EH (cell line): ENCODE measurements at places on chromosomes 12 and 14.

GRCh38 chr12:131909752-131910219 lies 15.4 kb downstream of the ULK1 start:
- DNase-seq = no peak

- no peak for DNase-seq
These were observed 76.9 kb downstream of the PPHLN1 start for GRCh38 chr12:42402821-42403411.

- peak; percentile 77 for DNase-seq
These were observed 127.0 kb downstream of the ERC1 start for GRCh38 chr12:1117970-1118563.

DNA sequence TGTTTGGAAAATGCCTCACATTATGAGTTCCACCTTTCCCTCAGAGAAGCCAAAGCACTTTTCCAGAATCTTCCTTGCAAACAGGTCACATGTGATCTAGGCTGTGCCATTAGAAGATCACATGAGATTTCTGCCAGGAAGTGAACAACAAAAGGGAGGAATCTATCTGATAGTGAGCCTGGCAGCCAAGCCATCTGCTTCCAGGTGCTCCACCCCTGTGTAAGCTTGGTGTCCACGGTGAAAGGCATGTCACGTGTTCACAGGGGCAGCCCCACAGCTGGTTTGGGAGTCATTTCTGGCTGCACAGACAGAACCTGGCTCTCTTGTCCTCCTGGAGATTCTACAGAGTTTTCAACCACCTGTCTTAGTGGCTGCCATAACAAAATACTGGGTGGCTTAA lies 3.5 kb upstream of the KSR2 start:
- no peak for DNase-seq

DNA sequence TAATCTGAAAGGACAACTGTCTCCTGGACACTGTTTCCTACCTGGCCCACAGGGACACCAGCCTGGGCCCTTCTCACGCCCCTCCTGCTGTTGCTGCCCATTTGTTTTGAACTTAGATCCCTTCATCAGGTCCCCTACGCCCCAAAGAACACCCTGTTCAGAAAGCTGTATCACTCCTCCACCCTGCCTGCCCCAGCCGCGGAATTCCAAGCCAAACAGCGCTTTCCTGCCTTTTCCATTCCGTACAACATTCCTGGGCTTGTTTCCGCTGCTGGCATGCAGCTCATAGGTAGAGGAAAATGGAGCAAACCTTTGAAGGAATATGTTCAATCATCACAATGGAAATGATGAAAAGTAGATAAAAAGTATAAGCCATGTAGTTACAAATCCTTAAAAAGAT lies 12.8 kb upstream of the GSG1 start:
- DNase-seq = no peak

DNA sequence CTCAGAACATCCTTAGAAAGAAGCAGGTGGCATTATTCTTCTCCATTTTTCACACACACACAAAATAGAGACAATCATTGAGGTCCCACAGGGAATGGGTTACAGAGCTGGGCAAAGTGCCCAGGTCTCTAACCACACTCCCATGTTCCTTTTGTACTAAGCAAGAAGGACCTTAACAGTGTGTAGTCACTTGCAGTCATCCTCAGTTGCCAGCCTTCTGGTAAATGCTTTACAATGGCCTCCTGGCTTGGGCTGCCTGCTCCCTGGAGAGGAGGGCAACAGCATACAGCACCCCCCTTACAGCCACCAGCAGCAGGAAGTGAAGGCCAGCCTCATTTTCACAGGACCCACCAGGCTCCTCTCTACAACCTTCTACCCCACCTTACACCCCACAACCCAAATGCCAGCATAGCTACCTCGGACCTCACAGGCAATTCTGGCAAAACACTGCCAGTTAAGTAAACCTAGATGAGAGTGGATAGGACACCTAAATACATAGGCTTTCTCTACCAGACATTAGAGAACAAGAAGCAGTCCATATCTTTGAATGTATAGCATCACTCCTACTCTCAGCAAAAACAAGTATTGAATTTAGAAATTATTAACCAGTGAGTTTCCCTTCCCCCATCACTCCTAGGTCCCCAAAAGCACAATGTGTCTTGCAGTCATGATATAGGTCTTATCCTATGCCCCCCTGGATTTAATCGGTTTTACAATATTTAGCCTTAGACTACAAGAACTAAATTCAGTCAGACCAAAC lies 88.1 kb downstream of the PPP2R5E start:
- DNase-seq = peak; percentile 69

DNA sequence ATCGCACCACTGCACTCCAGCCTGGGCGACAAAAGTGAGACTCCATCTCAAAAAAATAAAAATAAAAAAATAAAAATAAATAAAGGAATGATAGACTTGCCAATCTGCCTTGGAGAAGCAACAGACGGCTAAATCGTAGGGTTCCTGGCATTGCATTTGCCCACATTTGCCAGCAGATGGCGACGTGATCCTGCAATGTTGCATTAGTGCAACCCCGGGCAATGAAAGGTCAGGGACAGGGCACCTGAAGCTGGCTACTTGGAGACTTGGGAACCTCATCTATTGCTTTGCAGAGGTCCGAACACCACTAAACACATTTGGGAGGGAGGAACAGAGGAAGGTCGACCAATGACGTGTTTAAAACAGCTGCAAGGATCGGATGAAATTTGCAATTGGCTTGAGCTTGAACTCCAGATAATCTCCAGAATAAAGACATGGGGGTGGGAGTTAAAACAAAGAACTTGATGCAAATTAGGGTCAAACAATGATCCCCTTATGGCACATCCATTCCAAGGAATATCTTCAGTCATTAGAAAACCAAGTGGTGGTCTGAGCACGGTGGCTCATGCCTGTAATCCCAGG lies 34.6 kb downstream of the SPRING1 start:
- peak; percentile 64 for DNase-seq

- DNase-seq = peak; percentile 62
These were observed 113.5 kb upstream of the VASH1 start for GRCh38 chr14:76647697-76648298.

DNA sequence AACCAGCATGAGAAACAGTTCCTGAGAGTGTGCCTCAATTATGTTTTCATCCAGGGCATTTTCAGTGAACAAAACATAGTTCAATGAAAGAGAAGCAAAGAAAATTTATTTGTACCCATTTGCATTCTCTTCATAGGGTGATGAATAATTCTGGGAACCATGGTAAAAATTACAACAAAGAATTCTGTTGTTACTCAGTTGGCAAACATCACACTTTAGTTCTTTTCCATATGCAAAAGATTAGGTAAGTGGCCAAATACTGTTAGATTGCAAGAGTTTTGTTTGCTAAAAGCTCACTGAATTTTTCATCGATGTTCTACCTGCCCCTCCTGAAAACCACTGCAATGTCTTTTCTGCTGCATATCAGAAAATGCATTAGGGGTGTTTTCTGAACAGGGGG lies 132.4 kb upstream of the RGS6 start:
- DNase-seq = no peak
